AML-193 (cell line): ENCODE measurements at places on chromosomes 16 and 17.

DNA sequence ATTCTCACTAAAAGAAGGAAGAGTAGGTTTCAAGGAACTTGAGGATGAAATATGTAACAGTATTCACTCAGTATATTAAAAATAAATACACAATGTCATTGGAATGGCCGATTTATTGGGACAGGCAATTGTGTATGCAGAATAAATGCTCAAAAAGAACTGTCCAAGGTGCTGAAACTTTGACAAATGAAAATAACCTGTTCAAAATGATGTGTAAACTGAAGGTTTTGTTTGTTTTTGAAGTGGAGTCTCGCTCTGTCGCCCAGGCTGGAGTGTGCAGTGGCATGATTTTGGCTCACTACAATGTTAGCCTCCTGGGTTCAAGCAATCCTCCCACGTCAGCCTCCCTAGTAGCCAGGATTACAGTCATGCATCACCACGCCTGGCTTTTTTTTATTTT, 318.7 kb upstream of the RBFOX1 start:
- DNase-seq, result peak; percentile 2

GRCh38 chr16:51051671-51052070, 99.4 kb downstream of the SALL1 start:
- no peak for DNase-seq

GRCh38 chr17:17480593-17481148, 3.9 kb downstream of the MED9 start:
- DNase-seq, result no peak

- DNase-seq, result peak; percentile 44
Observed at GRCh38 chr16:56673921-56674320, 4.3 kb downstream of the MT1H start.

DNA sequence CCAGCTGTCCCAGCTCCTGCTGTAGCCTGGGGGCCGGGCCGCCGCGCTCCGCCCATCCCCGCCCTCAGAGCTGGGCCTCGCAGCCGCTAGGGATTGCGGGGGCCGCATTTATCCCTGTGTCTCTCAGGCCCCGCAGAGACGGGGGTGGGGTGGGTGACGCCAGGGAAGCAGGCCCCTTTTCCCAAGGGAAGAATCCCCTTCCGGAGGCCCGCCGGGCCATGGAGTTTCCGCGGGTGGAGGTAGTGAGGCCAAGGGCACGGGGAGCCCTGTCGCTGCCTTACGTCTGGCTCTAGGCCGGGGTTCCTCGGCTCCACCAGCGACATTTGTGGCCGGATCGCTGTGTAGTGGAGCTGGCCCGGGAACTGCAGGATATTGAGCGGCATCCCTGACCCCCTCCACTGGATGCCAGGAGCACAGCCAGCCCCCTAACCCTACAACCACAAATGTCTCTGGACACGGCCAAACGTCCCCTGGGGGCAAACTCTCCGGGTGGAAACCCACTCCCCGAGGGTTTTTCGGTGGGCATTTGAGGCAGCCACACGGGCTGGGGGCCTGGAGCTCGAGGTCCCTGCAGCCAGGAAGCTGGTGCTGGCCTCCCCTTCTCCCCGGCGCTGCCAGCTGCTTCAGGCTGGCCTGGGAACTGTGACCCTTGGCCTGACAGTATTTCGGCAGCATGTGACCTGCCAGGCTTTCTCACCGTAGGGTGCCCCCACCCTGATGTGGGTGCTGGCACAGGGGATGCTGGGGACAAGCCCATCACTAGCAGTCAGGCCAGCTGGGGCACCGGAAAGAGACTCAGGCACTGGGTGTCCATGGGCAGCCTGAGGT, 12.0 kb upstream of the CD300A start:
- no peak for DNase-seq

GRCh38 chr17:80008383-80008840, 27.3 kb downstream of the TBC1D16 start:
- DNase-seq, result peak; percentile 79

- DNase-seq, result peak; percentile 93
Observed at GRCh38 chr17:30550512-30551273, 73.5 kb downstream of the GOSR1 start.

DNA sequence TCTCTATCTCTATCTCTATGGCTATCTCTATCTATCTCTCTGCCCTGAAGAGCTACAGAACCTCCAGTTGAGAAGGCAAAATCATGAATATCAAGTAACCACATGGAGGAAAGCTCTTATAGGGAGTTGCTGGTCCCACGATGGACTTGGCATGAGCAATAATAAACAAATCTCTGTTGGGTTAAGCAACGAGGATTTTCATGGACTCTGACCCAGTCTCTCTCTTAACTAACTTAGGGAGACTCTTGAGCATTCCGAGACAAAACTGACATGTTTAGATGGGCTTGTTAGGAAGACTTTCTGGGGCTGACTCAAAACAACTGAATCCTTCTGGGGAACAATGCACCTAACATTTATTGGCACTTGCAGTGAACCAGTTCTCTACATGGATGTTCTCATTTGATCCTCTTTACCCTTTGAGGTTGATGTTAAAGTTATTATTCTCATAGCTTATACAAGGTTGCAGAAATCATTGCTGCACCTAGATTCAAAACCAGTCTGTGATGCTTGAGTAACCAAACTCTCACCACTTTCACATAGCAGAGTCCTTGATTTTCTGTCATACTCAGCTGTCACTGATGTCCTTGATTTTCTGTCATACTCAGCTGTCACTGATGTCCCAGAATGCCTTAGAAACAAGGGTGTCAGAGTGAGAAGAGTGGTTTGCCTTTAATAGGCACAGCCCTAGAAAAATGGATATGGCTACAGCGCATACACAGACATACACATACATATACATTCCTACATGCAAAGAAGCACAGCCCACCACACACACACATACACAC, 354.6 kb upstream of the MAF start:
- no peak for DNase-seq

DNA sequence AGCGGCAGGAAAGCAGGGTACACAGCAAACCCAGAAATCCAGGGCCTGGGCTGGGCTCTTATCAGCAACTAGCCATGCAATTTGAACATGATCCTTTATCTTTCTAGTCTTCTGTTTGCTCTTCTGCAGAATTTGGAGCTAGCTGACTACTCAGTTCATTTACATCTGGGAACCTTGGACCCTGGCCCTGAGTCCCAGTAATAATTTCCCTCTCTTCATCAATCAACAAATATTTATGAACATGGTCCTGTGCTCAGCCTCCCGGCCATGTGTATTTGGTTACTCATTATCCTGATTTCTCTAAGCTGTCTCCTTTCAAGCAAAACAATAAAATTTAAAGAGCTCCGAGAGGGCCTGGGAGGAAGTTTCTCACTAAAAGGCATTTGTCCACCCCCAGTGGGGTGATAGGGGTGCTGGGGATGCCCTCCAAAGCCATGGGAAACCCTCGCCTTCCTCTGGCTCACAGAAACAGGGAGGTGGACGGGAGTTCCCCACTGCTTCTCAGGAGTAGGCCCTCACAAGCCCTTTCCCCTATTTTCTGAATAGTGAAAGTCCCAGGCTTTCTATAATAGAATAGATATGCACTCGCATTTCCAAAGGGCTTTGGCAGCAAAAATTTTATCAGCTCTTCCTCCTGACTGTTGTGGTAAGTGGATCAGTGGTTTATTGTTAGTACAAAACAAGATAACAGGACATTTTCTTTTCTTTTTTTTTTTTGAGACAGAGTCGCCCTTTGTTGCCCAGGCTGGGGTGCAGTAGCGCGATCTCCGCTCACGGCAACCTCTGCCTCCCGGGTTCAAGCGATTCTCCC, 6.9 kb upstream of the WDR59 start:
- no peak for DNase-seq

- peak; percentile 28 for DNase-seq
Observed at GRCh38 chr17:19370493-19370960, 7.8 kb upstream of the MAPK7 start.

- no peak for DNase-seq
Observed at GRCh38 chr17:81090361-81091136, 55.6 kb downstream of the BAIAP2 start.

GRCh38 chr16:74591876-74592650, 14.9 kb downstream of the GLG1 start:
- DNase-seq, result no peak

DNA sequence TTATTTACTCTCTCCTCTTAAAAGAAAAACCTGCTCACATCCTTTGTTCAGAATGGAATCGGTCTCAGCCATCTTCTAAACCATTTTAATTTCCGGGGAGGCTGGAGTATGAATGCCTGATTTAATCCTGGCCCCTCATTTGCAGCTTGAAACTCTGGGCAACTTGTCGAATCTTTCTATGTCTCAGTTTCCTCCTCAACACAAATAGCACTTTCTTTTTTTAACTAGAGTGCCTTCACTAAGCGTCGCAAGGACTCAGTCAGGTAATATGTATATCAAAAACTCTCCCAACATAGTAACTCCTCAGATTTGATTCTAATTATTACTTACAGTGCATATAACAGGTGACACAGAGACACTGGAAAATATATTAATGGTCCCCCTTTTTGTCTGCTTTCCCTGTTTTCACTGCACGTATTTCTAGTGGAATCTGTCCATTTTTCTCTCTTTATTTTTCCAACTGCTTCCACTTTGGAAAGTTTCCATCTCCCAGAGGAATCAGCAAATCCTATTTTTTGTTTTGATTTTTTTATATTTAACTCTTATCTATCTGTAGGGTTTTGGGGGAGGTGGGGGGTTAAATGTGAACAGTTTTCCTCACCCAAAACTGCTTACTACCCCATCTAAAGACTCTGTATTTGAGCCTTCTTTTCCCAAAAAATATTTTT, 18.6 kb downstream of the SNN start:
- DNase-seq, result no peak

- DNase-seq, result peak; percentile 72
Observed at GRCh38 chr17:73228748-73229236, 32.9 kb downstream of the CPSF4L start.

GRCh38 chr17:2850991-2851390, 54.8 kb downstream of the RAP1GAP2 start:
- DNase-seq, result no peak

DNA sequence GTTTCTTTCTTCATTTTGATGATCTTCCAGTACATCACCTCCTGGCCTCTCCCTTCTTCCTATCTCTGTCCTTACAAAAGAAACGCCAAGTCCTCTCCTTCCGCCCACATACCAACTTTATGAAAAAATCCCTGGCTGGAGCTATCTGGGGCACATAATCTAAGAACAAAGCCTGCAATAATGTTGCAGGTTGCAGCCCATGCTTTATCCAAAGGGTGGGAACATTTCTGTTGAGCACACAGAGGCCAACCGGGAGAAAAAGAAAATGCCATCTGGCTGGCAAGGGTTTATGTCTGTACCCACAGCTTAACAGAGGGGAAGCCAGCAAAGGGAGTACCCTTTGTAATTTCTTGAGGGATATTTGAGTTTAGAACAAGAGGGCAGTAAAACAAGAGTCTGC, 409.6 kb downstream of the SOX9 start:
- DNase-seq, result no peak

GRCh38 chr16:35626041-35626440, 2166.6 kb downstream of the TP53TG3F start:
- DNase-seq, result no peak

DNA sequence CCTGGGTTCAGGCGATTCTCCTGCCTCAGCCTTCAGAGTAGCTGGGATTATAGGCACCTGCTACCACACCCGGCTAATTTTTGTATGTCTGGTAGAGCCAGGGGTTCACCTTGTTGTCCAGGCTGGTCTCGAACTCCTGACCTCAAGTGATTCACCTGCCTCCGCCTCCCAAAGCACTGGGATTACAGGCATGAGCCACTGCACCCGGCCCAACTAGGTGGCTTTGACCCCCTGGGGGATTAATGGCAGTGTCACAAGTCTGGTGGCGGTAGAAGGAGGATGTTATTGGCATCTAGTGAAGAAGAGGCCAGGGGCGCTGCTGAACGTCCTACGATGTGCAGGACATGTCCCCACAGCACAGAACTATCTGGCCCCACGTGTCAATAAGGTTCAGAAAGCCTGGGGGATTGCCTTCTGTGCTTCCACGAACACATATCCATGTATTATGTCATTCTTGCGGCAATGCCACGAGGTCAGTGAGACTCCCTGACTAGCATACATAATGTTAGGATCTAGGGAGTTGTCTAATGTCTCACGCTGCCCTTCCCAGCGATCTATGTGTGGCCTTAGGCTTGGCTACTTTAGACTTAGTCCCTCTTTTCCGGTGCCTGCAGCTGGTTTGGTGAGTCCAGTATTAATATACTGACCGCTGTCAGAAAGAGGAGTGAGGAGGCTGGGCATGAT, 75.8 kb downstream of the ABCC6 start:
- DNase-seq, result no peak

DNA sequence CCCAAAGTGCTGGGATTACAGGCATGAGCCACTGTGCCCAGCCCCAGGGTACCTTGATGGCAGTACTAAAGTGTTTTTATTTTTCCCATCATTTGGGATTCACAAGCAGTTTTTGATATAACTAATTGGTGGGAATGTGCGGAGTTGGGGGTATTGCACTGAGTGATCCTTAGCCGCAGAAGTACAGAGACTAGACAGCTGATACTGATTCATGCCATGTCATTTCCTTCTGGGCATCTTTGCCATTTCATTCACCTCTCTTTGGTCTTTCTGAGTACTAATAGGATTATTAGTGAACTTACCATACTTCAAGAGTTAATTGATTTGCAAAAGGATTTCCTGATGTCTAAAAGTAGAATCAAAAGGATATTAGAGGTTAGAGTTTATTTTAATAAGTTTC, 9.7 kb downstream of the NMT1 start:
- DNase-seq, result no peak

DNA sequence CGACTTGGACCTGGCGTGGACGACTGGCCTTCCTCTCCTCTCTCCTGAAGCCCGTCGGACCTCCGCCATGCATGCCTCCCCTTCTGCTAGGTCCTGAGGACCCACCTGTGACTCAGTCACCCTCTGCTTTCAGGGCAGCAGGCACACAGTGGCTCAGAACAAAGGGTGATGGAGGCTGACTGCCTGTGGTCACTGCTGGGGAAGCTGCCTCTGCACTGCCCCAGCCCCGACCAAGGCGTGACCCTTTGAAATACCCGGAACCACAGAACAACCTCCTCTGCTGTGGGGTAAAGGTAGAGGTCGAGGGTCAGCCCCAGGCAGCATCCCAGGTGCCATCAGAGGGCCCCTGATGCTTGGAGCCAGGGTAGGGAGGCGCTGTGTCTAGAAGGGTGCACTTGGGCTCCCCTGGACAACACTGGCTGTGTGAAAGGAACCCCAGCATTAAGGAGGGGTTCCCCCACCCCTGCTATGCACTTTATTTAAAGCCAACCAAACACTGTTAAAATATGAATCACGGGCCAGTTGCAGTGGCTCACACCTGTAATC, 12.5 kb upstream of the SLC4A1 start:
- DNase-seq, result no peak

DNA sequence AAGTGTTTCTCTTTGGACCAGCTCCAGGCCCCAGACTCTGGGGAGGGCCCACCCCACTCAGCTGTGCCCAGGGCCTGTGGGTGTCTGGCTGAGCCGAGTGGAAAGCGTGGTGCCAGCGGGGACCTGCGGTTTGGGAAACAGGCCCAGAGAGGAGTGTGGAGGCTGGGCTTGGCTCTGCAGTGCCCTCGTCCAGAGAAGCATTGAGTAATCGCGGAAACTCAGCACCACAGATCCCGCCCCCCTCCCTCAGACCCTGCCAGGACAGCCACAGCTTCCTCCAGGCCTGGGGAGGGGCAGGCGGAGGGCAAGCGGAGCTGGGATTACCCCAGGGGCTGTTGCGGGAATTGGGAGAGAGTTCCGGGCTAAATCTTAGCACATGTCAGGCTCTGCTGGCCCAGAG, 14.6 kb upstream of the PITPNA start:
- DNase-seq, result peak; percentile 77
